ENCODE measurements at places on chromosomes 5 and 9. TPM values are rescaled to one million over a fixed set of nuclear protein-coding genes. Genes with fewer than 3 reads are reported as not detected.

GRCh38 chr9:21096172-21096900, 18.6 kb upstream of the IFNB1 start:
- DNase-seq = no peak

- DNase-seq = no peak
These were observed 176.0 kb upstream of the TLE4 start for GRCh38 chr9:79395755-79396154.

DNA sequence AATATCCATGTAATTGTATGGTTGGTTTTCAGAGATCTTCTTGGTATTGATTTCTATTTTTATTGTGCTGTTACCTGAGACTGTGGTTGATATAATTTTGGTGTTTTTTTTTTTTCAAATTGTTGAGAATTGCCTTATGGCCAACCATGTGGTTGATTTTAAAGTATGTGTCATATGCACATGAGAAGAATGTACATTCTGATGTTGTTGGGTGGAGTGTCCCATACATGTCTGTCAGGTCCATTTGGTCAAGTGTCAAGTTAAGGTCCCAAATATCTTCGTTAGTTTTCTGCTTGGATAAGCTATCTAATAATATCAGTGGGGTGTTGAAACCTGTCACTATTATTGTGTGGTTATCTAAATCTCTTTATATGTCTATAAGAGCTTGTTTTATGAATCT, 160.0 kb upstream of the ITGA1 start:
- no peak for DNase-seq

- DNase-seq = no peak
These were observed 84.6 kb downstream of the USP20 start for GRCh38 chr9:129919841-129920240.

FBXW5 gene
- 195 TPM for total RNA-seq

- DNase-seq = peak; percentile 1
These were observed 48.7 kb upstream of the ORM1 start for GRCh38 chr9:114274217-114274616.

All from left colon (tissue), 2 donors.